ENCODE measurements at places on chromosomes 4 and X.

DNA sequence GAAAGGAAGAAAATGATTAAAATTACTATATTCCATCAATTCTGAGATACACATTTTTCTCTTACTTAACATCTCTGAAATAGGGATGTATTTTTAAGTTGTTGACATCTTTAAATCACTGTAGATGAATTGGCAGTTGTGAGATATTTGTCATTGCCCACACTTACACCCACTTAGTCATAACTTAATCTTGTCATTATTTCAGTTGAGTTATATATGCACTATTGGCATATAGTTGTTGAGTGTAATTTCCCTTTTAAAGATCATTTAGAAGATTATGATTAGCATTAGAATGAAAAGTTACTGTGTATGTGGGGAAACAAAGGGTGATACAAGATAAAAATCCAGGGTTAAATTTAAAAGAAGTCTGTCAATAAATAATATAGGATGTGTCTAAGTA, 2.2 kb downstream of the AIMP1 start:
- DNase-seq, result no peak

- no peak for DNase-seq
Observed at GRCh38 chrX:68835468-68835867, 6.6 kb downstream of the EFNB1 start.

GRCh38 chr4:183718876-183719275, 59.8 kb downstream of the TRAPPC11 start:
- DNase-seq, result no peak

DNA sequence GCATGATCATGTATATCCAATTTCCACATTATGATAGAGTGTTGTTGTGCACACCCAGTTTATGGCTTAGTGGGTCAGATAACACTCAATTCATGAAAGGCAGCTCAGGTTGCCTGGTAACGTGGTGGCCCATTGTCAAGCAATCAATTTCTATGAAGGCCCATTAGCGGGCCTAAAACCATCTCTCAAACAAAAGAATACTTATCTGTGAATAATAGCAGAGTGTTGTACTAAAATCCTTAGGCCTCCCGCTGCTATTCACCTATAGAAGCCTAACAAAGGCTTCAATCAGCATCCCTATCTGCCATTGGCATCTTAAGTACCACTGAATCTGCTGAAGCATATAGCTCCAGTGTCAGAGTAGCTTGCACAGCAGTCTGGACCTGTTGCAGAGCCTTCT, 849.6 kb upstream of the POU3F4 start:
- no peak for DNase-seq

DNA sequence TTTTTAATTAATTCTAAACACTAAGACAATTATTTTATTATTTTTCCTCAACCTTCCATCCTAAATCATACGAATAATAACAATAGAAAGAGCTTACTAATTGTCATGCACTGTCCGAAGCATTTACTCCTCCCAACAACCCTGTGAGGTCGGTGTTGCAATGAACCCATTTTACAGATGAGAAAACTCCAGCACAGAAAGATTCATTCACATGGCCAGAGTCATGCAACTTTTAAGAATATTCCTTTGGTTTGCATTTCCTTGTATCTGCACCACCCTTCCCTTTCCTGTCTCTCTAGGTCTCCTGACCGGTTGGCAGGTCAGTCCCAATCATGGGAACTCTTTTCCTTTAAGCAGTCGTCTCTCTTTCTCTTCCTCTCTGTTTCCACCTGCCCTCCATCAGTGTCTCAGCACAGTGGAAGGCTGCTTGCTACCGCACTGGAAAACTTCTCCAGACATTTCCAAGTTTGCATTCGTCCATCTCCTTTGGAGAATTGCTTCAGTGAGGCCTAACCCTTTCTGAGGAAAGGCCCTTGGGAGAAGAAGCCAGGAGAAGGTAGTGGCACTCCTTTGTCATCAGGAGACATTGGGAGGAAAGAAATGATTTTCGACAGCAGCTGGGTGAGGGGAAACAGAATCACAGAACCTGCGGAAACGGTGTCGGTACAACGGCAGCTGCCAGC, 1.9 kb upstream of the TMSB4X start:
- DNase-seq, result no peak

GRCh38 chr4:152480326-152480725, 55.6 kb downstream of the FBXW7 start:
- no peak for DNase-seq

DNA sequence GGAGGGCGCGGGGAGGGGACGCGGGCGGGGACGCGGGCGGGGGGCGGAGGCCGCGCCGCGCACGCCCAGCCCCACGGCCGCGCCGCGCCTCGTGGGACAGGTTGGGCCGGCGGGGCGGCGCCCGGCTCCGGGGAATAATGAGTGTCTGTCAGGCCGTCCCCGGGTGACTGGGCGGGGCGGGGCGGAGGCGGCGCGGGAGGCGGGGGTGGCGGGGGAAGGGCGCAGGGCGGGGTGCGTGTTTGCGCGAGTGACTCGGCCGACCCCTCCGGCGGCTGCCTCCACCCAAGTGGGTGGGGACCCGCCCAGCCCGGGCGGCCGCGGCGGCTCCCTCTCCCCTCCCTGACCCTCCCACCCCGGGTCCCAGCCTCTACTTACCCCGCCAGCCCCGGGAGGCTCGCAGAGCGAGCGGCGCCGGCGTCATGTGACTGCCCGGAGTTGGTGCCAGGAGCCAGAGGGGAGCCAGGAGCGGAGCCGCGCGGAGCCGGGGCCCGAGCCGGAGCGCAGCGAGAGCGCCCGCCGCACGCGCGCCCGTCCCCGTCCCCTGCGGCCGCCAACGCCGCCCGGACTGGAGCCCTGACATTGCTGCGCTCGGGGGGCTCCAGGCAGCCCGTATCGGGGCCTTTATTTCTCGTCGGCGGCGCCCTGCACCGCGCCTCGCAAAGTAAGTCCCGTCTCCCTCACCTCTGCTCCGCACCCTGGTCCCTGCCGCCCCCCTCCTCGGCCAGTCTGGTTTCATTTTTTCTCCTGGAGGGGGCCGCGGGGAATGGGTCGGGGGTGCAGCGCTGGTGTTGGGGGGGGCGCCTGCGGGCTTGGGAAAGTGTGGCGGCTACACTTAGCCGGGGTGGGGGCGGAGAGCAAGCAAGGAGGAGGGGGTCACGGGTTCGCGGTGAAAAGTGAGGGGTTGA, at the start of gene KLF3:
KLF3 (plus strand) TSS at position 399 of the 905 bp plus-strand sequence. CDS start 16,427 bp downstream, outside the sequence.
- DNase-seq, result peak; percentile 84

DNA sequence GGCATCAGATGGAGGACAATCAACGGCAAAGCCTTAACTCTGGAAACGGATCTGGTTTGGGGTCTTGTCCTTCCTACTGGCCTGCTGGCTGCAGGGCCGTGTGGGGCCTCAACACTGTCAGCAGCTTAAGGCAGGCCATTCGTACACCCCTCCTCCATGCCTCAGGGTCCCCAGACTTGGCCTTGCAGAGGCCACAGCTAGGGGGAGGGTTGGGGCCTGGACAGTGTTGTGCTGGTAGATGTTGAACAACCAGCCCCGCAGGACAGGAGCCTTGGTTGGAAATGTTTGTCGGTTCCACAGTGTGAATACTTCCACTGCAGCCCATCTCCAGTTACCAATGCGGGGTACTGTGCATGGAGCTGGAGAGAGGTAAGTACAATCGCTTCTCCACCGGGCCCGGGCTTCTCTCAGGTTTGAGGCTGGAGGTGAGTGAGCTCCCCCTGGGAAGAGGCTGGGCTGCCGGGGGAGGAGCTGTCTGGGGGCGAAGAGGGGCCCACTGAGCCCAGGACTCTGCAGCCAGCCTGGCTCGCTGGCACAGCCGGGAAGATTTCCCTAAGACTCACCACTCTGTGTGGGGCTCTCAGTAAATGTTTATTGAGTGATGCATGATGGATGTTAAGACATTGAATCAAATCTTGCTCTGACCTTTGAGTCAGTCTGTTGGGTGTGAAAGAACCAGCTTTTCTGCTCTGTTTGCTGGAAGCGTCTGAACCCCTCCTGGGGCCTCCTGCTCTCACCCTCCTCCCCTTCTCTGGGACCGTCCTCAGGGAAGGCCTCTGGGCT, 19.7 kb upstream of the GPR78 start:
- no peak for DNase-seq
